ENCODE measurements at places on chromosomes 3 and 15.

DNA sequence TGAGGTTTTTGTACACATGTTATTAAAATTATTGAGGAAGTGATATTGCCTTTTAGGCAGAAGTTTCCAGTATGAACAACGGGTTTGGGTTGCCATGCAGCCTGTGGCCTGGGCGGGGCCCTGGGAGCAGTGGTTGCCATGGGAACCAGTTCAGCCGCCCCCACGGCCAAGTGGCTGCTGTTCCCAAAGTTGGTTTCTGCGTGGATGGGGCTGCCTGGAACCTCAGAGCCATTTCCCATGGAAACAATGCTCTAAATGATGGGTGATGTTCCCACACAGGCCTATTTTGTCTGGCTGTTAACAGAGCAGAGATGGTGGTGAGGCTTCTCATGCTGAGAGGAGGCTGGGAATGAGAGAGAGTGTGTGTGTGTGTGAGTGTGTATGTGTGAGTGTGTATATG is 19.5 kb downstream of the MRAS start:
- DNase-seq: no peak

- no peak for DNase-seq
These were observed 416.2 kb downstream of the IGSF11 start for GRCh38 chr3:118618247-118619040.

GRCh38 chr3:115975796-115976195 is 352.5 kb downstream of the GAP43 start:
- DNase-seq: no peak

DNA sequence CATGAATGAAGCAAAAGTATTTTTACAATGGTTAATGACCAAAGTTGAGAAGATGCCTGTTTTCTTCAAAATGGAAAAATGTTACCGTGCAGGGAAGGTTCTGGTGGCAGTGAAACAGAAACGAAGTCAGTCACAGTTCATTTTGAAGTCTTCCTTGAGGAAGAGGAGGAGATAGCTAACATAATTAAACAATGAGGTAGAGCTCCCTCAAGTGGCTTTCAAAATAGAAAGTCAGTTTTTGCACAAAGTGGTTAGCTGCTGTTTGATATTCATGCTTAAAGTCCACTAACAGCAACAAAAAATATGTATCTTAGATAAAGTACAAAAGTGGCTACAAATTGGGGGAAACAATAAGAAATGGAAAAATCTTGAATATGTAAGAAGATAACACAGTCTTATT is 87.3 kb downstream of the TFG start:
- DNase-seq: no peak

DNA sequence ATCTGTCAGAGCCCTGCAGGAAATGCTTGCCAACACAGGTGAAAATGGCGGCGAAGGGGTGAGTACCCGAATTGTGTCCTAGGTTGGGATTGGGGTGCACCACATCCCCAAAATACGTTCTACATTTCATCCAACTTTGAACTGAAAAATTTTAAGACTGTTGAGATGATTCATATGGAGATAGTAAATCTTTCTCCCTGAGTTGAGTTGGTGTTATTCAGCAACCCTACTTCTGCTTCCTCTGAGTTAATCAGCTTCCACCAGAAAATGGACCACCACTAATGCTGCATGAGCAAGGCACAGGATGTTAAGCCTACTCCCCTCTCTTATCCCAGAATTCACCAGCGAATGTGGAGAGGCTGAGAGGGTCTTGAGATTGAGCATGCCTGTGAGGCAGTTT is 192.9 kb downstream of the RYR3 start:
- no peak for DNase-seq

GRCh38 chr15:89192766-89193165 is 28.6 kb downstream of the RLBP1 start:
- DNase-seq: no peak

- DNase-seq: no peak
These were observed 41.7 kb downstream of the OXSM start for GRCh38 chr3:25831578-25831977.

DNA sequence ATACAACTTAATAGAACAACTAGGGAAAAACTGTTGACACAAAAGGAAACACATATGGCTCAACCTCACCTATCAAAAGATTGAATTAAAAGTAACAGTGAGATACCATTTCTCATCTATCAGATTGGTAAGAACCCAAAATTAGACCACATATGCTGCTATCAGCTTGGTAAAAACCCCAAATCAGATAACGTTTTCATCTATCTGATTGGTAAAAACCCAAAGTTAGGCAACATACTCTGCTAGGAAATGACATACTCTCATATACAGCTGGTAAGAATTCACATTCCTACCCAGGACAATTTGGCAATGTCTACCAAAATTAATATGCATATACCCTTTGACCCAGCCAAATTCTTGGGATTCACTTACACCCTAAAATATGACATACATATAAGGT is 26.3 kb downstream of the NRG4 start:
- DNase-seq: no peak

DNA sequence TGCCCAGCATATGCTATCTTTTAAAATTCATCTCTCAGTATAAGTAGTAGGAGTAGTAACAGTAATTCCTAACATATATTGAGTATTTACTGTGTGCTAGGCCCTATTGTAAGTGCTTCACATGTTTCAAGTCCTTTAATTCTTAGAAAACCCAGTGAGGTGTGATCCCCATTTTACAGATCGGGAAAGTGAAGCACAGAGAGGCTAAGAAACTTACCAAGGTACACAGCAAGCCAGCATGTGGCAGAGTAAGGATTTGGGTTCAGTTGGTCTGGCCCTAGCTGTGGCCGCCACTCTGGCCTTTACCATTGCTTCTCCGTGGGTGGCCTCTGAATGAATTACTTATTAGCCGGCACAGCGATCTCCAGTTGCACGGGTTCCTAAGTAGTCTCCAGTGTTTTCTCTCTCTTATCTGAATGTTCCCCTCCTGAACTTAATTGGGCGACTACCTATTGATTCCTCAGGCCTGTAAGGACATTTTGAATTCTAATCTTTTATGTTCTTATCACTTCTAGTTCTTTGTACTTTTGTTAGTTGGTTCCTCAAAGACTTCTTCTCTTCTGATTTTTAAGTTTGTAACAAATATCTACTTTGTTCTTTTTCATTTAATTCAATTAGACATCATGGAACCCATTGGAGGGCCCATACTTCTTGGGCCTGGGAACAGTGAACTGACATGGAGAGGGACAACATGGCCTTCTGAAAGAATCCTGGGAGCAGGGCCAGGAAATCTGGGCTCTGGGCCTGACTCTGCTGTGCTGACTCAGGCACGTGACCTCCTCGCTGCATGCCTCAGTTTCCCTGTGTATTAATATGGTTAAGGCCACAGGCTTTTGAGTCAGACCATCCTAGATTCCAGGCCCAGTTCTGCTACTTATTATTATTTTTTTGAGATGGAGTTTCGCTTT is 11.6 kb downstream of the CLCN2 start:
- no peak for DNase-seq

GRCh38 chr15:87343966-87344365 is 912.6 kb downstream of the NTRK3 start:
- DNase-seq: no peak

GRCh38 chr3:115877615-115877899 is 254.2 kb downstream of the GAP43 start:
- no peak for DNase-seq

DNA sequence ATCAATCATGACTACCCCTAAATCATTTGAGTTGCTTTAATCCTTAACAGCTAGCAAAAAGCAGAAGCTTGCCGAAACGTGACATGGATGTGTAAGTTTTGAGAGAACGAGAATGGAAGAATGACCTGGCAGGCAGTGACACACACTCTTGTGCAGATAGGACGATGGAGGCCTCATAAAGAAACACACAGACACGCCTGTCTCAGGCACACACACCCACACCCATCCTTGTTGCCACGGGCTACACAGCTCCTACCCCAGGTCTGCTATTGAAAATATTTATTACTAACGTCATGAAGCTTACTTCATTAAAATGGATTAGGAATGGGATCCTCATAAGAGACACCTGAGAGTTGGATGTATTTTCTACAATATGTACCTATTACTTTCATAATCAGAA is 8.5 kb downstream of the MYO5C start:
- DNase-seq: no peak

- no peak for DNase-seq
These were observed 93.9 kb upstream of the VGLL3 start for GRCh38 chr3:87084868-87085267.

GRCh38 chr3:112653881-112654300 is 12.9 kb upstream of the CCDC80 start:
- DNase-seq: no peak

DNA sequence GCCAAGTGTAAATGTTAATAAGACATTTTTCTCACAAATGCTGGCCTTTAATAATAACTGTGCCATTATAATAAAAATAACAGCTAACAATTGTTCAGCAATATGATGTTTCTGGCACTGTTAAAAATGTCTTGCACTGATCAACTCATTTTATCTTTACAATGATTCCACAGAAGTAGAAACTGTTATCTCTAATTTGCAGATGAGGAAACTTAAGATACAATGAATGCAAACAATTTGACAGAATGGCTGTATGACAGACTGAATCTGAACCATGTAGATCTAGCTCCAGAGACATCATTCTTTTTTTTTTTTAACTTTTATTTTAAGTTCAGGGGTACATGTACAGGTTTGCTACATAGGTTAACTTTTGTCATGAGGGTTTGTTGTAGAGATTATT is 755.0 kb downstream of the TBL1XR1 start:
- no peak for DNase-seq

DNA sequence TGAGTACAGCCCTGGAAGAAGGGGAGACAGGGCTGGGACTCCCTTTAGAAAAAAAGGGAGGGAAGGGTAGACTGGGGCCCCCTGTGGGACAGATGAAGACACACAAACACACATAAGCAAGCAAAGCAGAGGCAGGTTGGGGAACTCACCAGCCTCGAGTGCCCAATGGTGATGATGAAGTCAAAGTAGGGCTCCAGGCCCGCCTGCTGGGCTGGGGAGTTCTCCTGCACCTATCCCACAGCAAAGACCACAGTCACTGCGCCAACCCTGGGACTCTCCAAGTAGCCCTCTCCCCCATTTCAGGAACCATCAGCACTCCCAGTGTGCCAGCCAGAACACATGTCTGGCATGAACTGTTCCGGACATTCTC is 4.1 kb downstream of the GORASP1 start:
- no peak for DNase-seq

GRCh38 chr3:179652447-179653095 is at the start of gene USP13:
TSS of gene USP13 (plus strand) at chr3:179653040. CDS start at chr3:179653226, 186 bp downstream.
- peak; percentile 57 for DNase-seq

GRCh38 chr3:141109751-141110150 is 58.6 kb downstream of the SPSB4 start:
- DNase-seq: no peak

GRCh38 chr15:87686841-87687522 is 569.6 kb downstream of the NTRK3 start:
- no peak for DNase-seq

DNA sequence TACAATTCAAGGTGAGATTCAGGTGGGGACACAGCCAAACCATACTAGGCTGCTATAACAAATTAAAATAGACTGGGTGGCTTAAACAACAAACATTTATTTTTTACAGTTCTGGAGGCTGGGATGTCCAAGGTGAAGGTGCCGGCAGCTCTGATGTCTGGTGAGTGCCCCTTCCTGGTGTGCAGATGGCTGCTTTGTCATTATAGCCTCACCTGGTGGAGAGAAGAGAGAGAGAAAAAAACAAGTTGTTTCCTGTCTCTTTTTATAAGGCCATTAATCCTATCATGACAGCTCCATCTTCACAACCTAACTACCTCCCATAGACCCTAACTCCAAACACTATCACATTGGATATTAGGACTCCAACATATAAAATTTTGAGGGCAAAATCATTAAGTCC is 279.7 kb downstream of the ZIC1 start:
- DNase-seq: no peak

- peak; percentile 8 for DNase-seq
These were observed 56.1 kb downstream of the TAFA4 start for GRCh38 chr3:68876112-68876713.

DNA sequence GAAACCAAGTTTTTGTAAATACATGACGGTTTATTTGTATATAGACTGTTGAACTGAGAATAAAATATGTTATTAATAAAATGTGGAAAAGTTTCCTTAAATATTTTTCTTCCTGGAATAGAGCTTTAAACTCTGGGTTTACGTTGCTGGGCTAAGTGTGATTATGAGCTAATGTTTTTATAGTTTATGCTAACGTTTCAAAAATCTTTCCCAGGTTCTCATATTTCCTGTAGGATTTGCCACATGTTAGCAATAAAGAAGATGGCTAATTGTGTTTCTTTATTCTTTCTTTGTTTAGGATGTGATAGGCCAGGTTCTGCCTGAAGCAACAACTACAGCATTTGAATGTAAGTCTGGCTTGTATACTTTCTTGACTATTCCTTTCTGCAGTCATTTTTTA is 7.2 kb downstream of the MAP2K5 start:
- no peak for DNase-seq

- DNase-seq: no peak
These were observed 3.8 kb downstream of the RBP2 start for GRCh38 chr3:139472380-139473010.

DNA sequence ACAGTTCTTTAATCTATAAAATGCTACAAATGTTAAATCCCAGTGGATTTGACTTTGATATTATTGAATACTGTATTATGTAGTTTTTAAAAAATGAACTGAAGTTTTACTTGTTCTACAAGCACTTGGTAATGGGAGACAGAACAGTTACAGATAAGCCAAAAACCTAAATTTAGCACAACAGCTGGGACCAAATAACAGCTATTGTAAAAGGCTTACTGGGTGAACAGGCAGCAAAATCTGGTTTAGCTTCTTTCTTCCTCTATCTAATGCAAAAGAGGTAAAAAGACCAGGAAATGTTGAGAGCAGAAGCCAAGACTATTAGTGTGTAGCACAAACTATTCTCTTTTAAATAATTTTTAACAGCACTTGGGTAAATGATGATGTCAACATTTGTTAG is 1.6 kb upstream of the ATOSA start:
- DNase-seq: no peak

DNA sequence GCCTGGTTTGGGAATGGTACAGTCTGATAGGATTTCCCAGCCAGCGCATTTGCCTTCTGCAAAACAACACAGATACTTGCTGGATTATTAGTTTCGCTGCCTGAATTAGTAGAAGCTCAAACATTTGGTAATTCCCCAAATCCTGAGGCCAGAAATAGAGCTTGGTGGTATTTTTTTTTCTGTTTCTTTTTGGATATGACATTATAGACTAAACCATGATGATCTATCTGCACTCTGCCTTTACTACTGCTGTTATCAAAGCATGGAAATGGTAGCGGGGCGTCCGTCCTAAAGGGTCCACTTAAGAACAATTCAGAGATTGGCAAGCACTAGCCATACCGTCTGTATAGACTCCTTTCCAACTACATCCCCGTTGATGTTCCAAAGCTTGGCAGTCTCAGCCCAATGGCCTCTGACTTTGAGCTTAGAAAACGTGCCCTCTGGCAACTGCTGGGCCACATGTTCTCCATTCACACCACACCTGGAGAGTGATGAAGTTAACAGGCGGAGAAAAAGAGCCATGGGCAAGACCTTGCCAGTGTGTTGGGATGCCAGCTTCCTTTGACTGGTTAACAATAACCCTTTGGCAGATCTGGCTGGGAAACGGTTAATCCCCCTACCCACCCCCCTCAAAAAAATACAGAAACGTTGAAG is 241.0 kb upstream of the NR2F2 start:
- DNase-seq: no peak

- no peak for DNase-seq
These were observed 1121.5 kb downstream of the NAALADL2 start for GRCh38 chr3:175980486-175981090.
